ENCODE measurements at places on chromosomes 2 and 18. TPM values are rescaled to one million over a fixed set of nuclear protein-coding genes. Genes with fewer than 3 reads are reported as not detected.

DNA sequence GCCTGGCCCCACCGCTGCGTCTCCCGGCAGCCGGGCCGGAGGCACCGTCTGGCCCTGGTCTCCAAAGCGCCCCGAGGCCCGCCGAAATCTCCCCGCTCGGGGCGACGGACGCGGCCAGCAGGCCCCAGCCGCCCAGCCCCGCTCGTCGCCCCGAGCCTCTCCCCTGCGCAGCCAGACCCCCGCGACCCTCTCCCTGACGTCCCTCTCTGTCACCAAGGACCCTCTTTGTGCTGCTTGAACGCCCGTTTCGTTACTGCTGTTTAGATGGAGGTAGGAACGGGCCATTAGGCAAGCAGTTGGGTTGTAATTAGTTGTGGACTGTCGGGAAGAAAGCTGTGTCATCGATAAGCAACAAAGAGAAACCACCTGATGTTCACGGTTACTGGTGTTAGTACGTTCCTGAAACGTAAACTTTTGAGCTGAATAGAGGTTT, 686 bp downstream of the UBXN4 start:
- H3K4me3 ChIP-seq = peak overlapping the region; percentile 53
- H3K36me3 ChIP-seq = no peaks in the 10 kb centered on the region
- DNase-seq = peak; percentile 56
- no peaks in the 10 kb centered on the region for H3K27me3 ChIP-seq
- peaks cover 45% of the 10 kb centered on the region for H3K4me1 ChIP-seq

DNA sequence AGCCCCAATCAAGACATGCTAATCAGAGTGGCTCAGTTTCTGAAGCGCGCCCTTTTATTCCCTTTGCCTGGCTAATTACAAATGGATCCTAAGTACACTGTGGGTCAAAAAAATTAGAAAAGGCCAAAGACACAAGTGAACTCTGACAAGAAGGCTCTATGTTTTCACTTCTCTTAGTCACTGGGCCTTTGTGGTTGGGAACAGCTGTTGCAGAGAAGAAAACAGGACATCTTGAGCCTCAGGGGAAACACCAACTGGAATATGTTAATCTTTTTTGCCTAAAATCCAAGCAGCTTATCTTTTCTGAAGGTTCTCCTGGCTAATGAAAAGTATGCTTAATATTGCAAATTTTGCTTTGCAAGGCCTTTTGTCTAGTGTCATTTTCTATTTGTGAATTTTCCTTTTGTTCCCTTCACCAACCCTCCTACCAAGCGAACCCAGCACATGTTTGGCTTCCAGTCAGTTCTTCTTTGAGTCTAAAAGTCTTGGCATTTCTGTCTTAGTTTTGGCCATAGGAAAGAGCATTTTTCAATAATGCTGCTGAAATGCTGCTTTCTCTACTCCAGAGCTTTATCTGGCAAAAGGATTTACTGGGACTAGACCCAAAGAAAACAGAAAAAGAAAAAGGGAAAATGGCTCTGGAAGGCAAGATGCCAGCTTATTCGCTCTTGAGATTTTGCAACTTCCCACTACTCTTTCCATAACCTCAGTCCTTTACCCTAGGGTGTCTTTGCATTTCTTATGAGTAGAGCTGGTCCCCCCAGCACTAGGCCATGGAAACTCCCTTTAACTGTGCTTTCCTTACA, 440.2 kb upstream of the ST6GAL2 start:
- no peak overlapping the region for H3K4me3 ChIP-seq
- H3K4me1 ChIP-seq = no peaks in the 10 kb centered on the region
- H3K27ac ChIP-seq = no peak overlapping the region

DNA sequence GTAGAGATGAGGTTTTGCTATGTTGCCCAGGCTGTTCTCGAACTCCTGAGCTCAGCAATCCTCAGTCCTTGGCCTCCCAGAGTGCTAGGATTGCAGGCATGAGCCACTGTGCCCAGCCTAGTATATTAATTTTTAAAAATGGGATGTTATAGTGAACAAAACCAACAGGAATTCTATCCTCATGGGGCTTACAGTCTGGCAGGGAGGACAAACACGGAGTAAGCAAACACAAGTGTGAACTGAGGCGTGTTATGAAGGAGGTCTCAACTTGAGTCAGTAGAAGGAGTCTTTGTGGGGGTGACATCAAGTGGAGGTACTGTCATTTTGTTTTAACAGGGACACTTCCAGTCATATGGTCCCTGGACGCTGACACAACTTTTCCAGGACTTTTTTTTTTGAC, 33.1 kb downstream of the EMILIN2 start:
- H3K4me3 ChIP-seq = no peak overlapping the region
- H3K4me1 ChIP-seq = peaks cover 40% of the 10 kb centered on the region
- DNase-seq = no peak
- no peaks in the 10 kb centered on the region for H3K36me3 ChIP-seq
- no peak overlapping the region for H3K27ac ChIP-seq

DNA sequence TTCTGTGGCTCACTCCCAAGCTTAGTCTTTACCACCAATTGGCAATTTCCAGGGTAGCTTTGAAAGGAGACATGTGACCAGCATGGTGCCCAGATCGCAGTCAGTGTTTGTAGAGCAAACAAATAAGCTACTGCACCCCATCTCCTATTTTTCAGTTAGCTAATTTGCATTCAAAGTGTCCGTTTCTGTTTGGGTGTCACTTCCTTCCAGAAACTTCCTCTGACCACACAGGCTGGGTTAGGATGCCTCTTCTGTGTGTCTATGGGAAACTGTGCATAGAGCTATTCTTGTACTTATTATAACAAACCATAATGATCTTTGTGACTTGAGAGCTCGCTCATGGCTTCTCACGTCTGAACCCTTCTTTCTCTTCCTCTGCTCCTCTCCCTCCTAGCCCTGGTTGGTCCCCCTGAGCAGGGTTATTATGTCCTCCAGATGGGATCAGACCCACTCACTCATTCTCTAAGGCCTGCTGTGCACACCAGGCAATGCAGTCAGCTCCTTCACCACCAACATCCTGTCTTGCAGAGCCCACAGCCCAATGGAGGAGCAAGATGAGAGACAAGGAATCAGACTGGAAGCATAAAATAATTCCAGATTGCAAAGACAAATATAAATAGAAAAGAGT, 101.2 kb upstream of the ALK start:
- no peaks in the 10 kb centered on the region for H3K36me3 ChIP-seq
- DNase-seq = no peak
- no peaks in the 10 kb centered on the region for H3K27me3 ChIP-seq
- H3K4me1 ChIP-seq = no peaks in the 10 kb centered on the region

The RNF152 gene
- 0.06 TPM for total RNA-seq

The CCDC85A gene
- total RNA-seq = not detected

GRCh38 chr2:29224693-29225551, 109.7 kb downstream of the CLIP4 start:
- DNase-seq = no peak
- no peaks in the 10 kb centered on the region for H3K27me3 ChIP-seq
- H3K36me3 ChIP-seq = no peaks in the 10 kb centered on the region
- H3K27ac ChIP-seq = no peak overlapping the region
- no peaks in the 10 kb centered on the region for H3K4me1 ChIP-seq

DNA sequence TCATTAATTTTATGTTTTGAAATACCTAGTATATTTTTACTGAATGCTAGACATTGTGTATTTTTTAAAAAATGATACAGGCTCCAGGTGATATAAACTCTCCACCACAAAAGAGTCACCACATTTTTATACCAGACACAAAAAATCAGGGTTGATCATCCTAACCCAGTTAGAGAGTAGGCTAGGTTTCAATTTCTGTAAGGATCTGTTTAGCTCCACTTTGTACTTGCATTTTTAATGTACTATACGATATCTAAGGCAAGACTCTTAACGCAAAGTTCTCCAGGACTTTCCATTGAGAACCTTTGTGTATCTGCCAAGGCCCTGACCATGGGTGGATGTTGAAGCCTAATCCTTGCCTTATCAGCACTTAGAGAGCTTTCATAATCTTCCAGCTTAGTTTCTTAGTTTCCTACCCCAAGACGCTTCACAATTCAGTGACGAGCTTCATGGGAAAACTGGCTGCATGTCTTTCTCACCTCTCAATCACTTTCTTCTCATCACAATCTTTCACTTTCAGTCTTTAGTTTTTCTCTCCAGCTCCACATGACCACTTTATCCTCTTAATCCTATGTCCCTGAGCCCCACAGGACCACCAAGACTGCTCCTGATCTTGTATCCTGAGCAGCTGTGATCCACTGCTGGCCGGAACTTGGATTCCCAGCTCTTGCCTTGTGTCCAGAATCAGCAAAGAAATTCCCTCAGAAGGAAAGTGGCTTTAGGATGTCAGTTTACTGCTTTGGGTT, 635.8 kb downstream of the RNF144A start:
- peak overlapping the region; percentile 13 for H3K4me3 ChIP-seq
- H3K4me1 ChIP-seq = no peaks in the 10 kb centered on the region
- H3K27ac ChIP-seq = no peak overlapping the region
- no peaks in the 10 kb centered on the region for H3K36me3 ChIP-seq

The IL36A gene
- not detected for total RNA-seq

GRCh38 chr2:229571243-229571642, 143.1 kb downstream of the DNER start:
- no peaks in the 10 kb centered on the region for H3K4me1 ChIP-seq
- no peak overlapping the region for H3K27ac ChIP-seq
- peaks cover 6% of the 10 kb centered on the region for H3K27me3 ChIP-seq
- H3K36me3 ChIP-seq = no peaks in the 10 kb centered on the region
- H3K4me3 ChIP-seq = no peak overlapping the region

DNA sequence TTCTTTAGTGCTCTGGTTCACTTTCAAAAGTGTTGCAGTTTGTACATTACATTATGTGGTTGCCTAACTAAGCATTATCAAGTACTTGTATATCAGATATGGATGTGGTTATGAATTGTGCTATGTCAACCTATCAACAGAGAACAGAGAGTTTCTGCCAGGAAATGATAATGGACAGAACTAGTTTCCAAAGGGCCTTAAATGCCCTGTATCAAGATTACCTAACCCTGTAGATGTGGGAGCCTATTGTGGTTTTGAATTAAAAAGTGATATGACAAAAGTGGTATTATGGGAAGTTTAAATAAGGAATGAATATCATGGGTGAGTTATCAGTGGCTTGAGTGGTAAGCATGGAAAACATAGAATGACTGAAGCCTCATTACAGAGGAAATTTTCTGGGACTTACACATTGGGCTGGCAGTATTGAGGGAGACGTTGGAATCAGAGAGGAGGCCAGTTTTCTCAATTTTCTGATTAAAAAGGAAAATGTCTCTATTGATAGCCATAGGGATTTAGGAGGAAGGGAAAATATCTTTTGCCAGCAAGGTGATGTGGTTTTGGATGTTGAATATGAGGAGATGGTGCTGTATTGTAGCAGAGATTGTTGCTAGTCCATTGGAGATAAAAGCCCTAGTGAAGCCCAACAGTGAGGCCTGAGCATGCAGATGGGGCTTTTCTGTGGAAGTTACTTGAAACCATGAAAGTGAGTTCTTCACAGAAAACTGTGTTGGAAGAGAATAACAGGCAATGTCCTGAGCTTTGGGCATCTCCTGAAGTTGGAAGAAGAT, 140.7 kb downstream of the TTC27 start:
- H3K4me1 ChIP-seq = no peaks in the 10 kb centered on the region
- no peak for DNase-seq
- H3K4me3 ChIP-seq = no peak overlapping the region
- no peaks in the 10 kb centered on the region for H3K27me3 ChIP-seq

DNA sequence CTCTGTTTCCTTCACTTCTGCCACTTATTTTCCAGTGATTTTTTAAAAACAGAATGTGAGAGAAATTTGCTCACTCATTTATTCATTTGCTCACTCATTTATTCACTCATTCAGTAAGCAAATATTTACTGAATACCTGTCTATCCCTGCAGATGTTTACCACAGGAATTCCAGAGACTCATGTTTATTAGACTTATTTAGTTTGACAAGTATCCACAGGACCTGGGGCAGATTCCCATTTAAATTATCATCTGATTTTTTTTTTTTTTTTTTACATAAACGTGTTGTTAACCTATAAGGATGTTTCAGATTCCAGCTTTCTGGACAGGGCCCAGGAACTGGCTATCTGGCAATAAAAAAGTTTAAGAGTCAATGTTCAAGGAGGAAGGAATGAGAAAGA, 175.1 kb upstream of the ERBB4 start:
- H3K4me3 ChIP-seq = no peak overlapping the region
- no peaks in the 10 kb centered on the region for H3K4me1 ChIP-seq
- H3K27me3 ChIP-seq = no peaks in the 10 kb centered on the region
- DNase-seq = no peak
- H3K27ac ChIP-seq = no peak overlapping the region
- H3K36me3 ChIP-seq = no peaks in the 10 kb centered on the region

The POTEI gene
- total RNA-seq = not detected

Measured in CD4-positive, alpha-beta memory T cell (primary cell).